CD4-positive, alpha-beta T cell treated with Interferon gamma for 1 hour (primary cell): ENCODE measurements at places on chromosomes 16 and 17.

- DNase-seq: peak; percentile 39
Measured at GRCh38 chr17:6660805-6661463, 9.4 kb downstream of the C17orf100 start.

- peak; percentile 18 for DNase-seq
Measured at GRCh38 chr16:71537643-71538042, 11.4 kb downstream of the CHST4 start.

- DNase-seq: no peak
Measured at GRCh38 chr17:76405607-76405966, 21.2 kb downstream of the SPHK1 start.

- DNase-seq: no peak
Measured at GRCh38 chr17:11997972-11998233, 628 bp upstream of the ZNF18 start.

GRCh38 chr17:53736516-53737240 is 86.0 kb upstream of the KIF2B start:
- no peak for DNase-seq
